ENCODE measurements at places on chromosomes 16 and 17.

GRCh38 chr17:35521150-35521549 lies 16.3 kb downstream of the SLFN12L start:
- no peak for DNase-seq

GRCh38 chr17:6479622-6480302 lies 35.5 kb downstream of the PIMREG start:
- DNase-seq = no peak

GRCh38 chr17:70060415-70060814 lies 14.6 kb upstream of the KCNJ16 start:
- no peak for DNase-seq

DNA sequence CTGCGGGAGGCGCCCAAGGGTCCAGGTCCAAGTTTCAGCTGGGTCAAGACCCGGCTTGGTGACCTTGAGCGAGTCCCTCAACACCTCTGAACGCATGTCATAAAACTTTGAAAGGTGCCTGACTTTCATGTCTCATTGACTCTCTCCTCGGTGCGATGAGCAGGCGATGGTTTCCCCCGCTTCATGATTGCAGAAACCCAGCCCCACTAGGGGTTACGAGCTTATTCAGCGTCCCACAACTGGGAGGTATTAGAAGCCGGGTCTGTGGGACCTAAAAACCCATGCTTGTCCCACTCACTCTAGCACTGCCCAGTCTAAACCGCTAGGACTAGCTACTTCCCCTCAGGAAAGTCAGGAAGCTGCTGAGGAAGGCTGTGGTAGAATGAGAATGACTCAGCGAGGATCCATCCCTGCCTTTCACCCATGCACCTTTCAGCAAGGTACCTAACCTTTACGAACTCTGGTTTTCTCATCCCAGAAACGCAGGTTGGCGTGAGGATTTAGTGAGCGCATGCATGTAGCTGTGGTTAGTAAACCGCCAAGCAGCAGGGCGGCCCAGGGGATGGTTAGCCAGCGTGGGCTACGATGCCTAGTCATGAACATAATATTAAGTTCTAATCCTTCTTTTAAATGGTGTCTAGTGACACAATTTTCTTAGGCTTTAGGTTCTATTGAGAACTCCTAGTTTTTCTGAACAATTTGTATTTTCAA lies 26.2 kb upstream of the RFFL start:
- no peak for DNase-seq

GRCh38 chr17:47700471-47701449 lies 6.8 kb downstream of the TBKBP1 start:
- no peak for DNase-seq

Measured in NCI-H2107 (cell line).